ENCODE measurements at places on chromosomes 5 and 9.

DNA sequence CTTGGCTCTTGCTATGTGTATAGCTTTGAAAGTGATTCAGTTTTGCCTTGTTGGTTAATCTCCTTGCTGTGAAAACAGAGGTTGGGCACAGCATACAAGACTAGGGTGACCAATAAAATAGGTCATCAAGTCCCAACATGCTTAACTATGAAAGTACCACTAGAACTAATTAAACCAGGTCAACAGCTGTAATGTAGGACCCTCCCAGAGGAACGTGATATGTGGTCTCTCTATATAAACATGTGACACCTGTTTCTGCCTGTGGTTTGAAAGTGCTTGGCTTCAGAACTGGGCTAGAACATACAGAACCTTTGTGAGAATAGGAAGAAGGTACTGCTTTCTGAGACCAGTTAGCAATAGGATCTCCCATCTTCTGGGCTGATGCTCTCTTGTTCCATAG, 297.1 kb downstream of the FBXL7 start:
- DNase-seq, result no peak

GRCh38 chr9:81382281-81382680, 307.1 kb downstream of the TLE1 start:
- DNase-seq, result no peak

DNA sequence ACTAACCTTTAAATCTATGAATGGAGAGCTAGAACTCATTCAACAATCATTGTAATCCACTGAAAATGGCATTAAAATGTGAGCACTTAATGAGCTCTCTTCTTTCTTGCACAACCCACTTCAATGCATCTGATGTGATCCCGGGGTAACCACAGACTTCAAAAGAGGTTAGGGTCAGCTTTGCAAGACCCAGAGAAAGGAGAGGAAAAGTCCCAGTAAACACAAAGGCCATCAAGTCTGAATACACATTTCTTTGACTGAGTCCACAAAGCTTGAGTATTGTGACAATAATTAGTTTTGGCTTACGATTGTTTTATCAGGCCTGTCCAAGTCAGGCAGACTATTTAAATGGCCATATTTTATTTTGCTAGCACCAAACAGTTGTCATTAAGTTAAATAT, 148.8 kb upstream of the ZNF608 start:
- no peak for DNase-seq

GRCh38 chr5:74179179-74179578, 461.3 kb downstream of the ENC1 start:
- DNase-seq, result no peak

- no peak for DNase-seq
Observed at GRCh38 chr5:16656561-16657191, 39.9 kb upstream of the RETREG1 start.

DNA sequence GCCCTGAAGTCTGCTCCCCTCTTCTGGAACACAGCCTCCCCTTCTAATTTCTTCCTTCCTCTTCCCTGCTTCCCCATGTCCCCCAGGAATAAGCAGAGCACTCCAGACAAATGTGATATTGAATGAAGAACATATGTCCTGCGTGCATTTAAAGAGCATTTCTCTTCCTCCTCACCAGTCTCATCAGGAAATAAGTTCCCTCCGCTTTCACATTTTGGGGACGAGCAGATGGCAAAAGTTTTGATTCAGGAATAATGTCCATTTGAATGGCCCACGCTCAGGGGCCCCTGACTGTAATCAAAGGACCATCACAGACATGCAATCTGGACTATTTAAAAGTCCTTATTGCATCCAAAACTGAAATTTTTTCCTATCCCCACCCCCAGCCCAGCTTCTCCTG, 316.1 kb downstream of the CDK5RAP2 start:
- DNase-seq, result no peak

- no peak for DNase-seq
Observed at GRCh38 chr5:113182658-113183344, 206.2 kb downstream of the DCP2 start.

GRCh38 chr9:76112151-76112550, 221.7 kb downstream of the PCSK5 start:
- DNase-seq, result no peak

DNA sequence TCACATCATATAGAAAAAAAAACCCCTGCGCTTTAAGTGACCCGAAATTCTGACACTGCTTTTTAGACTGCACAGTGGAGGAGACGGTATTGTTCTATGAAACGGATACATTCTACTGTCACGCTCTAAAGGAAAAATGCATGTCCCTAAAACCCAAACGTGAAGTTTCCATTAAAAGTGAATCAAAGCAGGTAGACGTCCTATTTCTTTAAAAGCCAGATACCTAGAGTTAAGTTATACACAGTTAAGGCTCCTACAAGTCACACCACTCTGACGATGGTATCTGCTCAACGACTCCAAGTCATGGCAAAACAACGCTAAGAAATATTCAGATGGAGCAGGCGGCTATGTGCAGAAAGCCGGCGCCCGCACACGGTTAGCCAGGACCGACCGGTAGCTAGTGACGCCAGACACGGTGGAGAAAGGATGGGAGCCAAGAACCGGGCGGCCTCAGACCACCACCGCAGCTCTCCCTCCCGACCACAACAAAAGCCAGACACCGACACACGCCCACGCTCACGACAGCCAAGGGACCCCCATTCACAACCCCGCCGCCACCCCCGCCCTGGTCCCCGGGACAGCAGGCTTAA, 734 bp downstream of the SKP1 start:
- no peak for DNase-seq

GRCh38 chr9:36665921-36666431, 93.3 kb downstream of the MELK start:
- DNase-seq, result no peak

- no peak for DNase-seq
Observed at GRCh38 chr5:143793249-143793648, 18.7 kb upstream of the HMHB1 start.

- no peak for DNase-seq
Observed at GRCh38 chr9:23586906-23587305, 239.1 kb downstream of the ELAVL2 start.

- no peak for DNase-seq
Observed at GRCh38 chr5:115116001-115116400, 53.7 kb downstream of the TRIM36 start.

DNA sequence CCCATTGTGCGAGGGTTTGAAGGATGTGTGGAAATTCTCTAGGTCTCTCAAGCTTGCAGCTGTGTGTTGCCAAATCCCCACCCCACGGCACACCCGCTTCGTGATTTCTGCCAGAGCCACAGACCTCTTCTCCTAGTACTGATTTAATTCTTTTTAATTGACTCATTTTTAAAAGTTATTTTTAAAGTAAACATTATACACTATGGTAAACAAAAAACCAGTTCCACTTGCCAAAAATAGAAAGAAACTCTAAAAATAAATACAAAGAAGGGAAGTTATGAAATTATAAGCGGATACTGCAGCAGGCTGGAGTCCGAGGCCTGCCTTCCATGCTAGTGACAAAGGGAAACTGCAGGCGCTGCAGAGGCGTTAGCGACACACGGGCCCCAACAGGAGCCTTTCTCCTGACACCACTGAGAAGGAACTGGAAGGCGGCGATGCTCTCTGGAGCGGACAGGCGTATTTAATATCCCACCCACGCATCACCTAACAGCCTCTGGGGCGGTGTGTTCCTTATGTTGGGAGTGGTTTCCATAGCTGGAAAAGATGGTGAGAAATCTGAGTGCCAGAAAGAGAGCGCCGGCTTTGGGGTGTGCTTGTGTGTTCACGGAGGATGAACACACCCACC, 122.5 kb downstream of the COL23A1 start:
- DNase-seq, result no peak

DNA sequence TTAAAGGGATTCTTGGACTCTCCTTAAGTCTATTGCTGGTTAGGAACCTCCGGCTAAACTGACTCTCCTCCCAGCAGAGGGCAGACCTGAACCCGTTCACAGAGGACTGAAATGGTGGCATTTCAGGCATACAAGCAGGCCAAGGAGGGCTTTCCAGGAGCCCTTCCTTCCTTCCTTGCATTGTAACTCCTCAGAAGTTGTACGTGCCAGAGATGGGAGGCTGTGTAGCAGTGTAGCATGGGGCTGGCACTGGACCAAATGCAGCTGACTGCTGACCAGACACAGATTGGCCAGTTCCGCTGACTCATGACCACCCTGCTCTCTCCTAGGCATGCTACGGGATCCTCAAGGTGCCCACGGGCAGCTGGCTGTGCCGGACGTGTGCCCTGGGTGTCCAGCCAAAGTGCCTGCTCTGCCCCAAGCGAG, 36.4 kb downstream of the JADE2 start:
- DNase-seq, result no peak

DNA sequence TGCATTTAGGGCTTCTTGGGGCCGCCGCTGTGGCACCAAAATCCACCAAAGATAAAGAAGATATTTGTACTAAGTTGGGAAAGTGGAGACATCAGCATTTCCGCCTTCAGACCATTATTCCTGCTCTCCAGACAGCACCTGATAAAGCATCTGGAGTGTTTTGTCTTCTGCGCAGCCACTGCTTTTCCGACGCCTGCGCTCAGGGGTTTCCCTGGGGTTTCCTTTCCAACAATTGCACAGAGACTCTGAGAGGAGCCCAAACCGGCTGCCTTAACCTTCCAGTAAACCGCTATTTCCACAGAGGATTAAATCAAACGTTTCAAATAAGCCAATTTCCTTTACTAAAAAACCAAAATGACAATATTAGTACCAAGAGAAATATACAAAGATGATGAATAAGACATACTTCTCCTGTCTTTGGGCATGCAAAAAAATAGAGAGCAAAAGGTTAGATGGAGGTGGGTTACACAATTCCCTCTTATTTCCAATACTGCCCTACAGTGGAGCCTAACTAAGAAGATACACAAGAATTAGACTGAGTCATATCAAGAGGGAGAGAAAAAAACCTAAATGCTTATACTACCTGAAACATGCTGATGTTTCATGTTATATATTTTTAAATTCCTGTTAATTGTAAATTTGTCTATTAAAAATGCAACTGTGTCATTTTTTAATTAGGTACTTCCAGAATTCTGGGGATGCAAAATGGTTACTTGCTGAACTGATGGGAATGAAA, 98.4 kb downstream of the MAPKAP1 start:
- DNase-seq, result no peak

GRCh38 chr5:88875341-88876234, 7.4 kb downstream of the MEF2C start:
- DNase-seq, result no peak

DNA sequence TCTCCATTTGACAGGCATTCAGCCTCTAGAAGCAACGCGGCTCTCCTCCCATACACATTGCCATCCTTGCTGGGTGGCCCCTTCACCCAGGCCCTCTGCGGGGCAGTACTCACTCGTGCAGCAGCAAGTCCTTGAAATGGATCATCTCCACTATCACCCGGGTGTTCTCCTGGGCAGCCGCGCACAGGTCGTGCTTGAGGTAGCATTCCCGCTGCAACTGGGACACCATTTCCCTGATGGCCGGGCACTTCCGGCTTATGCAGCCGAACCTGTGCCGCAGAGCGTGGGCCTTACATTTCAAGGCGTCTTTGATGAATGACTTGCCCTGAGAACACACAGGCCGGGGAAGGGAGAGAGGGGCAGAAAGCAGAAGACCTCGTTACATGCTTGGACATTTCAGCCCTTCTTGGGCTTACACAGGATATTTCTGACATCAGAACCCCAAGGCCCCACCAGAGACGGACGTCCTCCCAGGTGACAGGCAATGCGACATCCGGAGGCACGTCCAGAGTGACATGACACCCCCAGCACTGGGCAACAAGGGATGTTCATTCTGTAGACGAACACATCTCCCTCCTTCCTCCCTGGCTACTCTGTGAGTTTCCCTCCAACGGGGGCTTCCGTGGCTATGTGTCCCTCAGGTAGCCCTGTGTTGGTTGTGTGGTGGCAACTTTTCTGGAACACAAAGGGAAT, 5.0 kb downstream of the STC2 start:
- DNase-seq, result no peak

GRCh38 chr5:20469792-20470191, 481.8 kb upstream of the CDH18 start:
- DNase-seq, result no peak

DNA sequence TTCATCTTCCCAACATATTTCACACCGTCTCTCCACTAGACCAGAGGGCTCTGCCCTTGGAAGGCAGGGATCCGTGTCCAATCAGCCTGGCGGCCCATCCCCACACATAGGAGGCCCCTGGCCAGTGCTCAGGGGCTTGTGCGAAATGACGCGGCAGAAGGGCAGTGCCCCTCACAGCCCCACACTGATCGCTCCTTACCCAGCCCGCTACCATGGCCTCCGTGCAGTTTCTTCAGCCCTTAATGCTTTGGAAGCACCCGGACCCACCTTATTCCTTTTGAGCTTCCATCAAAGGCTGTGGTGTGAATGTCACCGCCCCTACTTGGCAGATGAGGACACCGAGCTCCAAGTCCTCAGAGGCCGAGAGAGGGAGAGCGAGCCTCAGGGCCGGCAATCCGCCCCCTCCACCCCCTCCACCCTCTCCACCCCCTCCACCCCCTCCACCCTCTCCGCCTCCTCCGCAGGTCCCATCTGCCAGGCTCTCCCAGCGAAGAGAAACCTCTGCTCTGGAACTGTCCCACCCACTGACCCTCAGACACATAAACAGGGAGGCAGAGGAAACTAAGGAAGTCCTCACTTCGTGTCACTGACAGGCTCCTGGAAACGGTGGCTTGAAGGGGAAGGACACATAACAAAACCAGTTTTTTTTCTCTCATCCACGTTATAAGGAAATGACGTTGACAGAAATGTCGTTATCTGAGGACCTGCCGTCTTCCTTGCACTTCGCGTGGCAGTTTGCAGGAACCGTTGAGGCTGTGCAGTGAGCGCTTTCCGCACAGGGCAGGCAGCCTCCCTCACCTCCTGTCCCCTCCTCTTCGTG, 13.9 kb downstream of the QSOX2 start:
- no peak for DNase-seq

DNA sequence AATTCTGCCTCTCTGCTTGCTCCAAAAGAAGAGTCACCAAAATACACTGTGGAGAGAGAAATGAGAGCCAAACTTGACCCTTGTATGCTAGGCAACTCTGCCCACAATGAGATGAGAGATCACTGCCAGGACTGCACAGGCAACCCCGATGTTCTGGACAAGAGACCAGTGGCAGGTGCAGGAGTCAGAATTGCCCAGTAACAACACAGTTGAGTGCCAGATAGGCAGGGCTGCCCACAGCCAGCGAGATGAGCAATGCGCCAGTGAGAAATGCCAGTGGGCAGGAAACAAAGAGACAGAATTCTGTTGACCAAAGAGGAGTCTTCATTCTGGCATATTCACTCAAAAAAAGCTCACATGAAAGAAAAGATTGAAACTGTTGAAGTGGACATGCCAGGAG, 570.7 kb downstream of the CAAP1 start:
- no peak for DNase-seq

DNA sequence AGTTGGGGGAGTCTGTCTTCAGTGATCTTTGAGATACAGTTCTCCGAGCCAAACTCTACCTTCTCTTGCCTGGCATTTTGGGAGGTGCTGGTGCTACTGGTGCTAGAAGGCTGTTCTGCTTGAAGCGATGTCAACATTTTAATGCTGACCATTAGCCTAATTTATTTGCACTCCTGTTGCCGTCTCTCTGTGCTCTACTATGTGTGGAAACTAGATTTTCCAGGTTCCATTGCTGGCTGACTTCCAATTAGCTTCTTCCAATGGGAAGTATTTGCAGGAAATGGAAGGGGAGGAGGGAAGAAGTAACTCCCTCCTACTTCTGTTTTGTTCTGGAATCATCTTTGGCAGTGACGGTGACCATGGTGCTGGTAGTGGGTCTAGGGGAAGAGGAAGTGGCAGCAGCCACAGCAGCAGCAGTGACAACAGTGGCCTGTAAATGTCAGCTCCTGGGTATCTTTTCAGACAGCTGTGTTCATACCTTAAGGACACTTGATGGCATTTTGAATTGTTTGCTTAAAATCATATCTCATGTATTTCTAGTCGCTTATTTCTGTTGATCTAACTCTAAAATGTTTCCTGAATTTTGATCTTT, 7.9 kb downstream of the TXNDC8 start:
- DNase-seq, result no peak

- DNase-seq, result no peak
Observed at GRCh38 chr5:141817631-141818030, 60.6 kb downstream of the PCDH1 start.
